ENCODE measurements at places on chromosomes 6 and 20. TPM values are rescaled to one million over a fixed set of nuclear protein-coding genes. Genes with fewer than 3 reads are reported as not detected.

The RAET1L gene
- not detected for total RNA-seq

The UBD gene
- total RNA-seq: not detected

The FAM209B gene
- total RNA-seq: not detected

The PRICKLE4 gene
- total RNA-seq: 1.2 TPM

Data from smooth muscle cell of the umbilical artery (primary cell).